Foreskin melanocyte (primary cell): ENCODE measurements at places on chromosomes 2 and 18.

GRCh38 chr18:53567929-53568574 is 656.4 kb downstream of the MBD2 start:
- DNase-seq, result peak; percentile 40

DNA sequence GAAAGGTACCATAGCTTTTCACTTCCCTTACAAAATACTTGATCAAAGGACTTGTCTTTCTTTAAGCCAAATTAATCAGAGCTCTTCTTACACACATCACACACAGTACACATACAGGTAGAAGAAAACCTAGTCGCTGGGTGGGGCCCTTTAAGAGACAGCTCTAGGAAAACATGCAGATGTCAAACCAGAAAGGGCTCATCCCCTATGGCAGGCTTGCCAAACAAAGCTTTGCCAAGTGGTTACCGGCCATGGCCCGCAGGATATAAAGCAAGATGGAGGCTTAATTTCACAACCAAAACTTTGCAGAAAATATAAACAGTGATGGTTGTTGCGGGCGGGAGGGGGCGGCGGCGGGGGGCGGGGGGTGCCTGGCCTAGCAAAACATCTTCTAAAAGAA is 2156.0 kb upstream of the PIK3C3 start:
- DNase-seq, result no peak

GRCh38 chr2:70385966-70386595 is 84.2 kb upstream of the FAM136A start:
- no peak for DNase-seq

- DNase-seq, result no peak
Observed at GRCh38 chr2:119674711-119675500, 4.1 kb upstream of the TMEM177 start.

DNA sequence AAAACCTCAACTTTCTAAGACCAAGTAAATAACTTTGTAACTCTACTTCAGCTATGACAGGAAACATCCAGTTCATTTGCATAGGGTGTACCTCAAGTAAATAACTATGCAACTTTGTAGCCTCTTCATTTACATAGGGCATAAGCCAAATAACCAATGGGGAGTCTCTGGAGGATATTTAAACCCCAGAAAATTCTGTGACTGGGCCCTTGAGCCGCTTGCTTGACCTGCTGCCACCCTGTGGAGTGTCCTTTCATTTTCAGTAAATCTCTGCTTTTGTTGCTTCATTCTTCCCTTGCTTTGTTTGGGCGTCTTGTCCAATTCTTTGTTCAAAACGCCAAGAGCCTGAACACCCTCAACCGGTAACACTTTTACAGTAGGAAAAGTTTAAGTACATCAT is 1112.7 kb upstream of the NRXN1 start:
- no peak for DNase-seq

- DNase-seq, result peak; percentile 97
Observed at GRCh38 chr2:30380824-30381223, 66.2 kb upstream of the LCLAT1 start.

DNA sequence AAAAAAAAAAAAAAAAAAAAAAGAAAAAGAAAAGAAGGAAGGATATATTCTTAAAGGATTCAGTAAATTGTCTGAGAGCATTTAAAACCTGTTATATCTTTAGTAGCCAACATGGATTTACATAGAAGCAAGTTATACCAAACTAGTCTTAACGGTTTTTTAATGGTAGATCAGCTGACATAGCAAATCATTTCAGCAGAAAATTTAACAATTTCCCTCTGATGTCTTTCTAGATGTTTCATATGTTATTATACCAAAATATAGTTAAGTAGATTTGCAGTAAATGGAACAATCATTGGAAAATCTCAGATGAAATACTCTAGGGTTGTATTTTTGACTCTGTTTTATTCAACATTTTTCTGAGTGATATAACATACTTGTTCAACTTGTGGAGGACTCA is 72.9 kb downstream of the BABAM2 start:
- no peak for DNase-seq

GRCh38 chr2:202726070-202726469 is 91.3 kb downstream of the FAM117B start:
- DNase-seq, result no peak

DNA sequence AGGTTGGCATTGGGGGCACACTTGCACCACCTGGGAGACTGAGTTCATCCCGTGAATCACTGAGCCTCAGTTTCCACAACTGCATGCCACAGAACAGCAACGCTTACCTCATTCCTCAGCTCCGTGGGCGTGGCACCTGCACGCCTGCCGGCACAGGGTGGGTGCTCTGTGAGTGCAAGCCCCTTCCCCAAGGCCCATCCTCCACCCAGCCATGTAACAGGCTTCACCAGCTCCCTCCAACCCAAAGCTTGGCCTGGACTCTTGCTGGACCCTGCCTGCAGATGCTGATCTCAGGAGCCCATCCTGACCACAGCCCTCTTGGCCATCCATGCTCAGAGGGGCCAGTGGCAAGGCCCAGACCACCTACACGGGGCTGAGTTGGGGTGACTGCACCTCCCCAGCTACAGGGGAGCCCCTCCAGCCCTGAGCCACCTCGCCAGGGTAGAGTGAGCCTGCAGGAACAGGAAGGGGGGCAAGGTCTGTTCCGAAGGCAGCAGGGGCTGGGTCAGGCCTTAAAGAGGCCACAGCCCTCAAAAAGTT is 1.8 kb downstream of the PRLH start:
- no peak for DNase-seq

DNA sequence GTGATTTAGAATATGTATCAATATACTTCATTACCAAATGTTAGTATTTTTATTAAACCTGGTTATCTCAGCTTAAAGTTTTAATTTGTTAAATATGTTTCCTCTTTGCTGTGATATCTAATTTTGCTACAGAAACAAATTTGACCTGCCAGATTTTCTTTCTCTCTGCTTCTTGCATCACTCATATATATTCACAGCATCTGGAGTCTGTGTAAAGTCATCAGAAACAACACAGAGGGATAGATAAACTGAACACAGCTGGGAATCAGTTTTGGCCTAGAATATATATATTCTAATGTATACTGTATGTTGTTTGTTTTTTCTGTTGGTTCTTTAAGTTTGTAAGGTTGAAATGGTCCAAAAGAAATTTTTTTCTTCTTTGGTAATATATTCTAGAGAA is 8.5 kb downstream of the PSMD14 start:
- DNase-seq, result no peak

DNA sequence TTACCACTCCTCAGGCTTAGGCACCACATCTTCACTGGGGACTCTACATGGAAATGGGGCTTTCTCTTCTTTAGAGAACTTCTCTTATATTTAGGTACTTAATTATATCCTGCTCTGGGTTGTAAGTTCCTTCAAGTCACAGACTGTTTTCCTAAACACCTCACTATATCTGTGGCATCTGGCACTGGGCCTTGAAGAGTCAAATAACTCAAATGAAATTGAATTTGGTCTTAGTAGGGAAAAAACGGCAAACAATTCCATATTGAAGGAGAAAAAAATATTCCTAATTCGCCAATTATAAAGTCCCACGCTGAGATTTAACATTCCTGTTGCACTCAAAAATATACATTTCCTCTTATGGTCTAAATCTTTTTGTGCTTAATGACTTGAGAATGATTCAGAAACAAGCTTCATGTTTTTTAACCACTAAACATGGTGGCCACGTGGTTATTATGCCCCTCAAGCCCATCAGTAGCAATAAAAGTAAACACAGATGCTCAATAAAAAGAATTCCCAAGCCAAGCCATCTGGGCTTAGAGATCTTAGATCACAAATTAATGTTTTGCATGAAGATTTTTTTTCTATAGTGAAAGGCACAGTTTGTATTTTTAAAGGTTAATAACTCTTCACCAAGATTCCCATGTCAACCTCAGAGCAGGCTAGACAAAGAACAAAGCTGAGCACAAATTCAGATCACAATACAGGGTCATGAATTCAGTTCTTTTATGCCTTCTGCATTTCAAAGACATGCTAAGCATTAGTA is 105.5 kb upstream of the SYT4 start:
- DNase-seq, result peak; percentile 54

- DNase-seq, result no peak
Observed at GRCh38 chr2:62803961-62804360, 98.4 kb downstream of the EHBP1 start.

DNA sequence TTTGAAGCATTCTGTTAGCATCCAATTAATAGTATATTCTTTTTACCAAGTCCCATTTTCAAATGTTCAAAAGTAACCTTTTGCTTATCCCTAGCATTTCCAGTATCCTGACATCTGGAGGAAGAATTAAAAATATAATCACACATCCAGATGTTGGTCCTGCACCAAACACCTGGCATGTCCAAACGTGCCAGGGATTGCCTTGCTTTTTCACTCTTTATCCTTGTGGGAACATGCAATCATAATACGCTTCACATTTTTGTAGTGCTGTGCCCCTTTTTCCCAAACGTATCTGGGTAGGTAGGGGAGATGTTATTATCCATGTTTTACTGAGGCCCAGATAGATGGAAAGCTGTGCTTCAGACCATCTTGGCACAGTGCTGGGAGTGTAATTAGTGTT is 133.0 kb downstream of the TPGS2 start:
- no peak for DNase-seq

- peak; percentile 30 for DNase-seq
Observed at GRCh38 chr18:23812546-23813440, 123.5 kb downstream of the LAMA3 start.

GRCh38 chr2:143716522-143716921 is 587.3 kb downstream of the ARHGAP15 start:
- DNase-seq, result no peak

- no peak for DNase-seq
Observed at GRCh38 chr2:10466801-10467200, 18.7 kb upstream of the ODC1 start.

DNA sequence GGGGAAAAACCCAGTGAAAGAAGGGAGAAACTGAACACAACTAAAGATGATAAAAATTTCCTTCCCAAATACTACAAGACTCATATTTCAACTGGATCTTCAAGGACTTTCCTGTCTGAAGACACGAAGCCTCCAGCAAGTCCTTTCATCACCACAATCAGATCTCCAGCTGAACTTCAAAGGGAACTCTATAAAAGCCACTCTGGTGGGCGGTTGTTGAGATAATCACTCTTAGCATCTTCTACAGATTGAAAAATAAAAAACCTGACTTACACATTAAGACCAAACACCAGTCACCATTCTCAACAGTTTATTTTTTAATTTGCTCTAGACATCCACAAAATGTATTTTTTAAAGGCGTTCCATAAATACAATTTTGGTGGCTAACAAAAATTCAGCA is 4.4 kb downstream of the REV1 start:
- DNase-seq, result no peak

DNA sequence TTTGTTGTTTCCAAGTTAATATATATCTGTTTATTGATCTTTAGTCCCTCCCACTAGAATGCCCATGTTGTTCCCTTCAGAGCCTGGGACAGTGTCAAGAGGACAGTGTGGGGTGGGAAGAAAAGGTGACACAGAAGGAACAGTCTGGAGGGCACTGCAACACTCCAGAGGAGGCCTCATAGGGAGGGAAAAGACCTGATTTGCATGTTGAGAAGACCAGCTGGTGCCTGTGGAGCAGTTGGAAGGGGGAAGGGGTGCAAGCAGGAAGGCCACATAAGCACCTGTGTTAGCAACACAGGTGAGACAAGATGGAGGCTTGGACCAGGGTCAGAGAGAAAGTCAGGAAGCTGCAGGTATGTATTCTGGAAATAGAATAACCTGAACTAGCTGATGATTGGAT is 48.1 kb upstream of the FHOD3 start:
- no peak for DNase-seq

GRCh38 chr2:123073956-123074355 is 951.1 kb upstream of the CNTNAP5 start:
- DNase-seq, result no peak

DNA sequence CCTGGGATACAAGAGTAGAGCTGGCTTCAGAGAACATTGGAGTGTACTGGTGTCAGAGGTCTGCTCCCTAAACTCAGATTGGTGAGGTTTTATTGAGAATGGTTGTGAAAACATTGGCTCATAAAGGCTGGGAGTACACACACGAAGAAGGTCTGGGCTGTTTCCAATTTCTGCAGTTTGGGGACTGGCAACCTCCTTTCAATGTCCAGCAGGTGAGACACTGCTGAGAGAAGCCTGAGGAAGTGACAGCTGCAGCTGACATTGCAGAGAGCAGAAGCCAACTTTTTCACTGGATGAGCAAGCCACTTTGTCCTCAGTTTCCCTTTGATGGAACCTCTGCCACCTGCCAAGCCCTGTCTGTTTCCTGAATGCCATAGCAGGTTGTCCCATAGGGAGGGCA is 346.6 kb upstream of the SPRED2 start:
- no peak for DNase-seq
